Jurkat, Clone E6-1 (cell line): ENCODE measurements at places on chromosomes 11 and 22.

GRCh38 chr22:22988785-22989184 is 81.5 kb upstream of the GNAZ start:
- DNase-seq = no peak

DNA sequence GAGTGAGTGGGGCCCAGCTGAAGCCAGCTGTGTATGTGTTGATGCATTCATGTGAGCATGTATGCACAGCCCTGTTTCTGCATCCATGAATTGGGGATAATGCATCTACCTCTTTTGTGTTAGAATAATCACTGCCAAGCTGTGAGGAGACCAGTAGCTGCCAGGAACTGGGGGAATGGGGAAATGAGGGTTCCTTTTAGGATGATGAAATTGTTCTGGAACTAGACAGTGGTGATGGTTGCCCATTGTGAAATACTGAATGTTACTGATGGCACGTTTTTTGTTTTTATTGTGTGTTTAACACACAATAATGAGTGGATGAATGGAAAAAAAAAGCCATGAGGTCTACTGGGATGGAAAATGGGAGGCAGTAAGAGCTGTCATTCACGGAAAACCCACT is 45.3 kb upstream of the WNT11 start:
- no peak for DNase-seq

GRCh38 chr11:59204746-59205145 is 8.0 kb downstream of the MPEG1 start:
- DNase-seq = no peak

- no peak for DNase-seq
Measured at GRCh38 chr22:24118689-24119384, 62.5 kb upstream of the SUSD2 start.

- DNase-seq = no peak
Measured at GRCh38 chr22:49599039-49599438, 228.6 kb downstream of the BRD1 start.
